Stimulated activated CD4-positive, alpha-beta T cell treated with anti-CD3 and anti-CD28 coated beads, TNF-alpha, amount 100 ng/mL, for 1 hour (primary cell): ENCODE measurements at places on chromosomes 6 and 20.

DNA sequence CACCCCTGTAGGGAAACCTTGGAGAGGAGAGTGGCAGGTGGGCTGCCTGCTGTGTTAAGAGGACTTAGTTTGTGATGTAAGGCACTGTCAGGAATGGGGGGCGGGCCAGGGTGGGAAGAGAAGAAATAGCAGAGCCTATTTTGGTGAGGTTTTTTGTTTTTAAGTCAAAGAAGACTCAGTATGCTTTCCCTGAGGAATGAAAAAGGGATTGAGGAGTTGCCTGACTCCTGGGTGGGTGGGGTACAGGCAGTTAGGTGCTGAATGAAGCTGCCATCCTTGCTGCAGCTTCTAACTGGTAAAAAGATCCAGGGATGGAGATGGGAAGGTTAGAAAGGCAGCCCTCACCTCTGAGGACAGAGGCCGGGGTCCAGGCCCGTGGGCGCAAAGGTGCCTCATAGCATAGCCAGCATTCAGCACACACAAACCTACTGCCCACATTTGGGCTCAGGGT is 37.9 kb downstream of the PLCG1 start:
- DNase-seq, result no peak

GRCh38 chr6:22411376-22412105 is 114.7 kb upstream of the PRL start:
- DNase-seq, result no peak

DNA sequence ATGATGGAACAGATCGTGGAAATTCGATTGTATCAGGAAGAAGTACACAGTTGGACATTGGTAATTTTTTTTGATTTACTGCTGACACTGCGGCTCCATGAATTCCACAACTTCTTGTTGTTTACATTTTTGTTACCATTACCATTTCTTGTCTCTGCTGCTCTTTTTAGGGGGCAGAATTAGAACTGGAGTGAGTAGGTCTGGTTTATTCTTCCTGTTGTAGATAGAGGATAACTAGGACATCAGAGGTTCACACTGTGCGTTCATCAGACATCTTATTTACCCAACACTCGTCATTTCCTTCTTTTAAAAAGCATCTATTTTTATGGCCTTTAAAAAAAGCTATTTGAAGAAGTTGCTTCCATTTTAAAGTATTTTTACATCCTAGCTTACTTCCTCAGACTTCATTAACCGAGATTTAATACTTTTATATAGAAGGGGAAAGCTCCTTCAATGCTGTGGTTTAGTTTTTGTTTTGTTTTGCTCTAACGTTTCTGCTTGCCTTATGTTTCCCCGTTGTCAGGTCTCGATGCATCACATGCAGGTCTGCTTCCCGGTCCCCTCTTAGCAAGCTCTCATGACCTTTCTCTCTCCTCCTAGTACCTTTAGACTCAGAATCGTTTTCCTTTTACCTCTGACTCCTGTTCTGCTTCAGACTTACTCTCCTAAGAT is 139.1 kb downstream of the ARID1B start:
- DNase-seq, result no peak

GRCh38 chr6:55898342-55898741 is 23.0 kb upstream of the BMP5 start:
- no peak for DNase-seq

DNA sequence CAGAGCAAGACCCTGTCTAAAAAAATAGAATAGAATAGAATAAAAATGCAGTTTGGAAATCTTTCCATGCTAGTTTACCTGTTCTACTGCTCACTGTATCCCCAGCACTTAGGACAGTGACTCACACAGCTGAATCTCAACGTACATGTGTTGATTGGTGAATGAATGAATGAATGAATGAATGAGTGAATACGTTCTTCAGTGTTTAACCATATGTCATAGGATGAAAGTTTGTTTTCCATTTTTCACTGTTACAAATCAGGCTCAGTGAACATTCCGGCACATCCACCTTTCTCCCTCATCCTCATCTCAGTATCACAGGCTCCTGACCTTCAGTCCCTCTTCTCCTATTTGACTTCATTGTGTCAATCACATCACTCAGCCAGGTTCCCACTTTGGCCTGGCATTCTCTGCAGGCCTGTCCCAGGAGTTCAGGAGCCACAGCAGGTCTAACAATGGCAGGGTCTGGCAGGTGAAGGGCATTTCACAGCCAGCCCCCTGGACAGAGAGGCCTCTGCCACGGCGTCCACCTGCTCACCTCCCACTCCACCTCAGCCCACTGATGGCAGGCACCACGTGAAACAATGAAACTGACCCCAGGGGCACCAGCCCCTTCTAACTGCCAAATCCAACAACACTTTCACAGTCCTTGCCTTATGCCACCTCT is 7.9 kb downstream of the ZC3H12D start:
- no peak for DNase-seq

DNA sequence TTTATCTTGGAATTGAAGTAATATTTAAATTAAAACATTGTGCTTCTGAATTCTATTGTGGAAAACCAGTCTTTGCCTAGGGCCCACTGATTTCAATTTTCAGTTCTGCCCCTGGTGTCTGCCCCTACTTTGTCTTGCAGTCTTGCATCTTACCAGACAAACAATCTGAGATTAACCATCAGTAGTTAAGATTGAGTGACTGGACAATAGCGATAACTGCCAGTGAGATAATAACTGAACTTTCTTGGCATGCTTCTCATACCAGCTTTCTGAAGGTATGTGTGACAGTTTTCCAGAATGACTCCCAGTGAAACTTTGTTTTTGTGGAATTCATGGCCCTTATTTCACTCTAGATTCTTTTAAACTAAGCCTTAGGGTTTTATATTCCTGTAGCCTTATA is 53.5 kb downstream of the KCNQ5 start:
- DNase-seq, result no peak

DNA sequence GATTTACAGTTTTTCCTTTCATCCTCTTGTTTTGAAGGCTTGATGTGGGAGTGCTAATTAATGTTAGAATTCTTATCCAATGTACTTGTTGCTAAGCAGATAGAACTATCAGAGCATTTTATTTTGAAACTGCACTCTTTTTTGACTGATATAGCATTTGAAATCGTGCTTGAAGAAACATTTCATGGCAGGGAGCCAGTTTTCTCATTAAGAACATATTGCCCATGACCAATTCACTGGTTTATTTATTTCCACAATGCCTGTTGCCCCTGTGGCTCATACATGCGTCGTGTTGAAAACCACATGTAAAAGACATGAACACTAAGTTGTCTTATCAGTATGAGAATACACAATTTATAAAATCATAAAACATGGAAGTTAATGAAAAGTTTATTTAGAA is 479.7 kb upstream of the FLRT3 start:
- no peak for DNase-seq

GRCh38 chr6:117136702-117137101 is 128.7 kb upstream of the VGLL2 start:
- no peak for DNase-seq

DNA sequence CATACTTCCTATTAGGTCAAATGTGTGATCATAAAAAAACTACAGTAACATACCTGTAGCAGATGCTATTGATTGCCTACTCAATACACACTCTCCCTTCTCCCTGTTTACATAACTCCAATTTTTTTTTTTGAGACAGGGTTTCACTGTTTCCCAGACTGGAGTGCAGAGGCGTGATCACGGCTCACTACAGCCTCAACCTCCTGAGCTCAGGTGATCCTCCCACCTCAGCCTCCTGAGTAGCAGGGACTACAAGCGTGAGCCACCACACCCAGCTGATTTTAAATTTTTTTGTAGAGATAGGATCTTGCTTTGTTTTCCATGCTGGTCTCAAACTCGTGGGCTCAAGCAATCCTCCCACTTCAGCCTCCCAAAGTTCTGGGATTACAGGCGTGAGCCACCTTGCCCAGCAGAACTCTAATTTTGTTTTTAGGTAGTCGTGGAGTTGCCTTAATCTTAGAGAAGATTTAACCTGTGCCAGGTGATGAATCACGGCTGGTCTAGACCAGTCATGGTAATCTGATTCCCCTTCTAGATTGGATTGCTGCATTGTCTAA is 14.0 kb upstream of the KIF3B start:
- no peak for DNase-seq
